Activated T-helper 1 cell treated with anti-CD3 and anti-CD28 coated beads, Interleukin-2, amount 50 U/mL, for 16 hours (primary cell): ENCODE measurements at places on chromosomes 5 and 9.

DNA sequence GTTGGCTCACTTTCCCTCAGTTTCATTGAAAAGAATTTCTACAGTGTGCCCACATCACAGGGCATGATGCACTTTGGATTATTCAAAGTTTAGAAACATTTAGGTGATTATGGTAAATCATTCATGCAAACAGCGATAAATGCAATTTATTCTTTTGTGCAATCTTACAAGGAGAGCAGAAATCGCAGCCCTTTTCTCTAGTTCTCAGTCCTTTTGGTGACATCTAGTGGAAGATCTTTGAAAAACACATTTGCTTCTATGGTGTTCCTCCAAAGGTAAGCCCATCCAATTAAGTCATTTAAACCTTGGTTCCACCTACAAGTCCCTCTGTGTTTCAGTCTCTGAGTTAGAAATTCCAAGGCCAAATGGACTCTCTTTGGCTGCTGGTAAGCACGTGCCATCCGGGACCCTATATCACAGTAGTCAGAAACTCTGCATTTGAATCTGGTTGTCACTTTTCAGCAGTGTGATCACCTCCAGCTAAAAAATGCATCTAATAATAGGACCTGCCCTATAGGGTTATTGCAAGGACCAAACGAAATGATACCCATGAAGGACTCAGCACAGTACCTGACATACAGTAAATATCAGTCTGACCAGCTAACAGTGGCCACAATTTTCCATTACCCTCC lies 66.4 kb downstream of the MACROH2A1 start:
- DNase-seq = no peak

- no peak for DNase-seq
Measured at GRCh38 chr9:95777136-95777535, 98.4 kb upstream of the ERCC6L2 start.

DNA sequence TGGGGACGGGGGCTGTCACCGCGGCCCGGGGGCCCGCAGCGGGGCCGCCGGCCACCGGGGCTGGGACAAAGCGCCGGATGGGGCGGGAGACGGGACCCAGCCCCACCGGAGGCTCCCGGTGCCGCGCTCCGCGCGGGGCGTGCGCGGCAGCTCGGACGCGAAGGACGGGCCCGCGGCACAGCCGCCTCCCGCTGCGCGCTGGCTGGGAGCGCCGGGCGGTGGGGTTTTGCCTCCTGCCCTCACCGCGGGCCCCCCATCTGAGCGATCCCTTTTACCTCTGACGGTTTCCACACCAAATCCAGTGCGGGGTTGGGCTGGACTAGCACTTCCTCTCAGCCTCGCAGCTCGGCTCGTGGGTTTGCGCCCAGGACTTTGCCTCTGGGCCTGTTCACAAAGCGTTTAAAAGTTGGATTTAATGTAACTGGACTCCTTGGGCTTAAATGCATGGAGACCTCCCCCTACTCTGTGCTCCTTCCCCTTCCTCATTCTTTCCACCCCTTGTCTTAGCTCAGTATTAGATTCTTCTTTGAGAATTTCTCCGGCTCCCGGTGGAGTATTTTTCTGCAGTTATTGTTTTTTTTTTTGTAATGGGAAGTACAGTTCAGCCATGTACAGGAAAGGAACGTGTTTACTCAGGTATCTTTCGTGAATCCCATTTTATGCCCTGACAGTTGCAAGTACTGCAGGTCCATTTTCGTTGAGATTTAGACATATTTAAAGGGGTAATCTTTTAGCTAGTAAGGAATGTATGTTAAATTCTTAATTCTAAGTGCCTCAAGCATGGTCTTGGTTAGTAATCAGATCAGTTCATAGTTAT lies 691 bp downstream of the FCHO2 start:
- DNase-seq = no peak

GRCh38 chr9:106286249-106286648 lies 576.7 kb upstream of the ZNF462 start:
- no peak for DNase-seq

- no peak for DNase-seq
Measured at GRCh38 chr5:36958612-36959011, 82.0 kb downstream of the NIPBL start.

- no peak for DNase-seq
Measured at GRCh38 chr9:114899461-114899860, 30.9 kb downstream of the TNFSF8 start.

GRCh38 chr9:2291980-2292704 lies 277.0 kb downstream of the SMARCA2 start:
- no peak for DNase-seq
